EL (cell line): ENCODE measurements at places on chromosomes 6 and 20.
A peak's percentile ranks its signal among the peaks of the same experiment; 100 is the strongest.

DNA sequence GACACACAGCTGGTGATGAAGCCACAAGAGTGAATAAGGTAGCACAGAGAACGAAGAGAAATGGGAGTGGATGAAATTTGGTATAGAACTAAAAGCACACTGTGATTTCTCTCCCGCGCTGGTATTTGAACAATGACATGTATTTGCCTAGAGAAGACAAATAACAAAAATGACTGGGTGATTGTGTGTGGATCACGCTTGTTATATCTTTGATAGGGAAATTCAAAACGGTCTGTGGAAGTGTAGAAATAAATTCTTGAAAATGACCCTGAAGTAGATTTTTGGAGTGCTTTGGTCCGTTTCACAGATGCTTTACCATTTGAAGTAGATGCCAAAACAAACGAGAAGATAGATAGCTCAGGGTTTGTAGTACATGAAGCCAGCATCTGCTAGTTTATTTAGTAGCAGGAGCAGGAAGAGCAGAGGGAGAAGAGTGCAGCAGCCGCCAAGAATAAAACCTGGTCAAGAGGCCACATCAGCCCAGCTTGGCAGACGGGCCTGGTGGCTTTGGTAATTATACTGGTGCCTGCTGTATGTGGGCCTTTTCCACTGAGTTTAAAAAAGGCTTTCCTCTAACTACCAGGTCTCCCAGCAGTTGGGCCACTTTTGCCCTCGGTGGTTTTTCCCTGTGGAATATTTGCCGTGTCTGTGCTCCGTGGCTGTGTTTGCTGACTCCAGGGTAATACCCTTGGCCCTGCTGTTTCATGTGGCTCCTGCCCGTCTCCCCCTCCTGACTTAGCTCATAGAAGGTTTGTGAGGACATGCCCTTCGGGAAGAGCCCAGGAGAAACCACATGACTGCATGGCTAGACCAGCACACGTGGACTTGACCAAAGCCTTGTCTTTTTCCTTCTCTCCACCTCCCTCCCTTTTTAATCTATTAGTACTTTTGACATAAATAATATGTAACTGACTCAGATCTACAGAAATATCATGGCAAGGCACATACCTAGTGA, 294.0 kb downstream of the SOX4 start:
- DNase-seq, result no peak

DNA sequence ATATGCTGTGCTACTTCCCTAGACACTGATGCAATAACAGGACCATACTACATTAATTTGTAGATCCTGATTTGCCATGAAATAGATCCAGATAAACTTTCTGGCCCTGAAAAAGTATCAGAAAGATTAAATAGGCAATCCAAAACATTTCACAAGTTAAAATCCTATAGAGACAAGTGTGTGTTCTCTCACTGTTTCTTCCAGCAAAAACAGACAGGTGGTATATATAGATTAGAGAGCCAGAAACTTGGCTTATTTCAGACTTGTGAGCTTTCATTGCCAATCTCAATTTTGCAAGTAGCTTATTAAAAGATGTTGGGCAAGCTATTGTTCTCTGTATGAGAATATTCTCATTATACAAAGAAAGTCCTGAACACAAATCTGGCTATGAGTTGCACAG, 289.1 kb upstream of the MANEA start:
- DNase-seq, result no peak

- peak; percentile 61 for DNase-seq
Measured at GRCh38 chr6:116406678-116407345, 36.1 kb downstream of the DSE start.

GRCh38 chr6:112504621-112505020, 157.5 kb downstream of the RFPL4B start:
- no peak for DNase-seq

DNA sequence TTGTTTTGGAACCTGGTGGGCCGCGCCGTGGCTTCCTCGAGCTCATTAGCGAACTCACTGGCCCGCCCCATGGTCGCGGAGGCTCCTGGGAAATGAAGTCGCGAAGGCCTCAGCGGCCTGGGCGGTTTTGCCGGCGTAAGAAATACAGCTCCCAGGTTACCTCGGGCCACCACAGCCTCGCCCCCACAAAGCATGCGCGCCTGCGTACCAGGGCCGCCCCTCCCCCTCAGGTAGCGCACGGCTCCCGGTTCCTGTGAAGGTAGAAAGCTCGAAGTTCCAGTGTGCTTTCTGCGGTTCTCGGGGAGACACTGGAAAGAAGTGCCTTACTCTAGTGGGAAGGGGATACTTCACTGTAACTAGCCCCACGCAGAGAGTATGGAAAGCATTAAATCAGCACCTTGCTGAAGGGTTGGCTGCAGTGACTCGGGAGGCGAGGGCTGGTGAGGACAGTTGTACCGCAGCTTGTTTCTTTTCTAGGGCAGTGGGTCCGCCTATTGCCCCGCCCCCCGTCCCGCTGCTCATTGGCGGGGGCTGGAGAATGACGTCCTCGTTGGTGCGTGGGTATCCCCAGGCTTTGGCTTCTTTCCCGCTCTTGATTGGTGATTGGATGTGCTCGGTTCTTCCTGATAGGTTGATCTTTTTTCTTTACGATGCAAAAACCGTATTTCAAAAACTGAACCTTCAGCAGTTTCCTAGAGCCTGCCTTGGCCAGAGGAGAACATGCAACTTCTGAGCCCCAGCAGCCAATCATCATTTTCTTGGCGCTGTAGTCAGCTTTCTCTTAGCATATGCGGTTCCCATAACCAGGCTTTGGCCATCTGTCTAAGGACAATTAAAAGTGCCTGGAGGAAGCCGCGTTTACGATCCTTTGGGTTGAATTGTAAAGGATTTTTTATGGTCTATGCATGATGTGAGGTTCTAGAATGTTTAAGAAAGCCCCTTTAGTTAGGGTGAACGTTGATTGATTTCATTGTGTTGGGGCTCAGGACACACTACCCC, at the start of gene CDK19:
Gene CDK19 (minus strand): TSS at position 59 of the 999 bp plus-strand sequence. CDS start 333 bp downstream, outside the sequence.
- DNase-seq, result peak; percentile 100

GRCh38 chr20:59403261-59403961, 103.0 kb downstream of the EDN3 start:
- peak; percentile 16 for DNase-seq

- DNase-seq, result no peak
Measured at GRCh38 chr6:130683761-130684517, 143.3 kb upstream of the SMLR1 start.

- DNase-seq, result no peak
Measured at GRCh38 chr6:126376682-126377081, 36.8 kb downstream of the CENPW start.

DNA sequence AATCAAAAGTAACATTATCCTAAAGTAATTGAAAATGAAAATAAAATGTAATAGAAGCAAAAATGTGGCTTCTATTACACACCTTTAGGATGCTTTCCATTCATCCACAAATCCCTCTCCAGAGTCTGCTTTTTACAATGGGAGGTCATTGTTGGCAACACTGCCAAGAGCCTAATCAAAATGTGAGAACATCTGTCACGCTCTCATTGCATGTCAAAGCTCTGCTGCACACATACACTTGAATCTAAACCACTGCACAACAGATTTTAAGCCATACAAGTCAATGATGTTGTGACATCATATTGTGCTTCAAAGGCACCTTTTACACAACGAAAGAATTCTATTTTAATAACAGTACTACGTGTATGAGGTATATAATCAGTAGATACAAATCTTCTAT, 82.1 kb downstream of the PREP start:
- DNase-seq, result no peak

GRCh38 chr20:20755674-20756319, 43.4 kb upstream of the RALGAPA2 start:
- no peak for DNase-seq

DNA sequence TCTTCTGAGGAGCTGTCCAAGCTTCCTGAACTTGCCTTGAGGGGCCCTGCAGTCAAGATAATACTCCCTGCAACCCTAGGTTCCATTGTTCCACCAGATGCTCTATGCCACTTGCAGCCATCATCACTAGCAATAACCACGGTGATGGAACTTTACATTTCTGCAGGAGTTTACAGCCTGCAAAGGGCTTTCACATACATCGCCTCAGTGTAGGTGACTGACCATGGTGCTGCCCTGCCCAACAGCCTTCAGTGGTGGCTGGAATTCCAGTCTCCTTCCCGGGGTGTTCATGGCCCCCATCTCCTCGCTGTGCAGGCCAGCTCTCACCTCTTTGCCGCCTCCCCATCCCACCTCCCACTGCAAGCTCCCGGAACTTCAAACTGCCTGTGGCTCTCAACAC, 225.5 kb upstream of the ECI2 start:
- DNase-seq, result no peak

DNA sequence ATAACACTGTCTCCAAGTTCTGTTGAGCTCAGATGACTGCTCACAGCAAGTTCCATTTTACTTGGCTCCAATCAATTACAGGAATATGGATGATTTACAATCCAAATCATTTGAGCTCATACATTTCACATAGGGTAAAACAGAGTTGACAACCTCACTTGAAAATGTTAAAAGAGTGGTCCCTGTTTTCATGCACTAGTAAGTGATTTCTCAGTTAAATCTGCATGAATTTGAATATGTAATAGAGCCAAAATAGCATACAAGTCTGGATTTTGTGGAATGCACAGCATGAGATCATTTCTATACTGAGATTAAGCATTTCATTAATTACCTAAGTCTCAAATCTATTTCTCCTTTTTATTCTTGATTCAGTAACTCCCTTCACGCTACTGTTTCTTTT, 217.6 kb downstream of the SIM1 start:
- no peak for DNase-seq

GRCh38 chr6:158266131-158266530, 46.1 kb upstream of the TULP4 start:
- DNase-seq, result no peak

DNA sequence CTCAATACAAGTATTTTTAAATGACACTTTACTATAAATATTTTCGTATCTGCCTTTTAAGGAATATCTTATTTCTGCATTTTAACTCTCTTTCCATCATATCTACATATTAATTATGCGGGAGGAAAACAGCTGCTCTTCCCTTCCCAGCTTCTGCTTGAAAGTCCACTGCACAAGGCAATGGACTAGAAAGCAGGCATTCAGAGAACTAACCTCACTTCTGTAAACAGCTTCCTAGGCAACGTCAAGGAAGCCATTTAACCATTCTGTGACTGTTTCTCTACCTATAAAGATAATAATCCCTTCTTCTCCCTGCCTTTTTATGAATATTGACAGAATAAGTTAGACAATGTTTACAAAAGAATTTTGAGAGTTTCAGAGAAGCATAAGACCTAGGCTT, 319.4 kb downstream of the BTBD9 start:
- DNase-seq, result no peak

- DNase-seq, result no peak
Measured at GRCh38 chr6:33834401-33835392, 30.9 kb upstream of the MLN start.

DNA sequence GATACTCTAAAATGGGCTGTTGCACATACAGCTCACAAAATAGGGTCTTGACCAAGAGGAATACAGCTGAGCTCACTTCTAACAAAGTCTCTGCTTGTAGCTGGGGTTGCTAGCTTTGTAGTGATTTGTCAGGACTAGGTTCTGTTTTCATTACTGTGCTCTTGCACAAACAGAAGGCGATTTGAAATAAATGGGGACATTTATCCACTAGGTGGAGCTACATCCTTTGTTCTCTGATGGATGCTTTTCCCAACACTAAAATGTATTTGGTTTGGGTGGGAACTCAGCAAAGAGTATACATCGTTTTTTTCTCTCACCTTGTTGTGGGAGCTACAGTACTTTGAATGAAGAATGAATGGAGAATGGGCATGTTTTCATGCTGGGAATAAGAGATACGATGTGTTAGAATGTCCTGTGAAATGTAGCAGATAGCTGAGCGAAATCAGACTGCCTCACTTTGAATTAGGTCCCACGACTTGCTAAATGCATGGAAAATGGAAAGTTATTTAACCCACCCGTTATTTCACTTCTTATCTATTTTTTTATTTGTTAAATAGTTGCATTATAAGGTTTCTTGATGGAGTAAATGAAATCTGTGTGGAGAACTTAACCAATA, 494.7 kb upstream of the MAP3K7 start:
- DNase-seq, result peak; percentile 12

- peak; percentile 97 for DNase-seq
Measured at GRCh38 chr6:158060455-158061360, 79.0 kb downstream of the SYNJ2 start.

GRCh38 chr6:75874224-75874623, 125.2 kb downstream of the MYO6 start:
- DNase-seq, result no peak

GRCh38 chr6:32118782-32119628, 9.0 kb downstream of the ATF6B start:
- DNase-seq, result peak; percentile 83

GRCh38 chr6:44917430-44917829, 410.7 kb upstream of the RUNX2 start:
- peak; percentile 9 for DNase-seq

DNA sequence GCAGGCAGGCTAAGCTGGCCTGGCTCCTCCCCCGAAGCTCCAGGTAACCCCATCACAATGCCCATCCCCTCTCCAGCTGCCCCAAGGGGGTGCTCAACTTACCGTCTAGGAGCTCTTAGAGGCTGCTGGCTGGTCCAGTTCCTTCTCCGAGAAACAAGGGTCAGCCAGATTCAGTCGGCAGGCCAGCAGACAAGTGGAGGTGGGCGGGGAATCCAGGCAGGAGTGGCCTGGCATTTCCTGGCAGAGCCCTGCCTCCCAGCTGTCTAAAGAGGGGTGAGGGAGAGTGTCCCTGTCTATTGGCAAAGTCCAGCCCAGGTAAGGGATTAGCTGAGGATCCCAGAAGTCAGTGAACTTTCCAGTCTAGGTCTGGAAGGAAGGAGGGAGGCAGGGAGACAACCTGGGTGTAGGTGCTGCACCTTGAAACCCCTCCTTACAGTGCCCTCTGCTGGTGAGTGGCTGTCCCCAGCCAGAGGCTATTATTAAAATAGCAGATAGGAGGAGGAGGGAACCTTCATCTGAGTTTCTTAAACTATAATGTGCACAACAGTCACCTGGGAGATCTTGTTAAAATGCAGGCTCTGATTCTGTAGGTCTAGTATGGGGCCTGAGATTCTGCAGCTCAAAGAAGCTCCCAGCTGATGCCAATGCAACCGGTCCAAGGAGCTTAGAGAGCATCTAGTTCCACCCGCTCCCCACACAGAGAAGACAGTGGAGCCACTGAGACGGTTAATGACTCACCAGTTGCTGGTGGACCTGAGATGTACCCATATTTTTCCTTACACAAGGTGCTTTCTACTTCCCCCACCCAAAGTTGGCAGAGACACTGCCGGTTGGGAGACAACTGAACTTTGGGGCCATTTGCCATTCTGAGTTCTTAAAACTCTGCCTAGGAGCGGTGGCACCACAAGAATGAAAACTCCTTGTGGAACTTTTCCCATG, at the start of gene UNC5CL:
Gene UNC5CL (minus strand): TSS at position 162 of the 939 bp plus-strand sequence. CDS start 4,147 bp downstream, outside the sequence.
- DNase-seq, result peak; percentile 23

GRCh38 chr6:170201361-170201760, 89.5 kb downstream of the DLL1 start:
- no peak for DNase-seq

- peak; percentile 45 for DNase-seq
Measured at GRCh38 chr6:155936551-155936950, 480.9 kb upstream of the NOX3 start.

GRCh38 chr6:164531736-164532135, 777.7 kb downstream of the C6orf118 start:
- DNase-seq, result no peak

DNA sequence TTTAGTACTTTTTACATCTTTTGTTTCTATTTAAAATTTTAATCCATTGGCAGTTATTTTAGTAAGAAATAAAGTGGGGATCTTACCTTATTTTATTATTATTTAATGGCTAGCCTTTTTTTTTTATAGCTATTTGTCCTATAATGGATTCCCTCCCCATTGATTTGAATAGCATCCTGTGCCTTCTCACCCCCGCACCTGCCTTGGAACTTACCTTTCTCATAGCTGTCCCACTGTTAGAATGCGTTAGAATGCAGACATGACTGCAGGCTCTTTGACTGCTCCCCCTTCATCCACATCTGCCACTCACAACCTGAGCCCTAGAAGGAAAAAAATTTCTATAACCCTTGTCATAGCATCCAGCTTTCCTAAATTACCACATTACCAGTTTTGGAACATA, 9.1 kb downstream of the PKIB start:
- DNase-seq, result no peak
